ENCODE measurements at places on chromosomes 1 and 21. TPM values are rescaled to one million over a fixed set of nuclear protein-coding genes. Genes with fewer than 3 reads are reported as not detected.

DNA sequence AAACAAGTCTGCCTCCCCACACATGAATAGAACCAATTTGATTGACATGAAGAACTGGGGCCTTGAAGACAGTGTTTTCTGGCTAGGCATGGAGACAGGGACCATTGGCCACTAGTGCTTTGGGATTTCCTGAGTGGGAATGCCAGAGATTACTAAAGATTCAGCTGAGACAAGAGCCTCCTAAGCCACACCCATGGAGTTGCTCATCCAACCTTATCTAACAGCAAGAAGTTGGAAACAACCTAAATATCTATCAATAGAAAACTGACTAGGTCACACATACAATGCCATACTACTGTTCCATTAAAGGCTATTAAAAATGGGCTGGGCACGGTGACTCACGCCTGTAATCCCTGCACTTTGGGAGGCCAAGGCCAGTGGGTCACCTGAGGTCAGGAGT is 184.1 kb downstream of the ZBTB18 start:
- no peak for DNase-seq

The MMEL1 gene
- 7.6 TPM for polyA plus RNA-seq

GRCh38 chr1:26907071-26907917 is 6.5 kb downstream of the NR0B2 start:
- no peak for DNase-seq

DNA sequence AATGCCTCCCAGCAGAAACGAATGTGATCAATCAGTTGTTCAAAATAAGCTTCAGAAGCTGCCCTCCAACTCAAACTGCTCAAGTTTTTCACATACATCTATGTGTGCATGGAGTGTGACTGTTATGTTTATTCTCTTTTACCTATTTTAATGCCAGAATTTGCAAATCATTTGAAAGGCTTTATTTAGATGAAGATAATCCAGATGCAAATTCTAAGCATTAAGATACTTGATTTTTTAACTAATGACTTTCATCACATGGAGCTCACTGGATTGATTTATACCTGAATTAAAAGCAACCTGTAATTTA is 69.5 kb downstream of the PLD5 start:
- DNase-seq, result no peak

The PLD5 gene
- 0.04 TPM for polyA plus RNA-seq

DNA sequence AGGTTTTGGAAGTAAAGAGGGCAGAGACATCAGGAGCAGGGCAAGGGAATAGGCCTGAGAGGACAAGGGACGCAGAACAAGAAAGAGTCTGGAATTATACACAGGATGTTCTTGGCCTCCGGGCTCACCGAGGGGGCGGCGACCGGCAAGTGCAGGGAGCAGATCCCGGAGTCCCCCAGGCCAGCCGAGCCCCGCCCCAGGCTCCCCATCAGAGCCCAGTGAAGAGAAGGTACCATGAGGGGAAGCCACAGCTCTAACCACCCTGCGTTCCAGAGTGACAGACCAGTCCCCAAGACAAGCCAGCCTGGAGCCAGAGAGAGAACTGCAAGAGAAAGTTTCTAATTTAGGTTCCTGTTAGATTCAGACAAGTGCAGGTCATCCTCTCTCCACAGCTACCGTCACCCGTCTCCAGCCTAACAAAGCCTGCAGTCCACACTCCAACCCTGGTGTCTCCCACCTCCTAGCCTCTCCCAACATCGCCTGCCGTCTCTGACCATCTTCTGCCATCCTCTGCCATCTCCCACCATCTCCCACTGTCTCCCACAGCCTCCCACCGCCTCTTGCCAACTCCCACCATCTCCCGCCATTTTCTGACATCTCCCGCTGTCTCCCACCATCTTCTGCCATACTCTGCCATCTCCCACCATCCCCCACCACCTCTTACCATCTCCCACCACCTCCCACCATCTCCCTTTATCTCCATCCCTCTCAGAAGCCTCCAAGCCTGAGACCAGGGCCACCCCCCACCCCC is 42.5 kb downstream of the CAPN2 start:
- DNase-seq, result no peak

- DNase-seq, result no peak
These were observed 19.2 kb upstream of the EVA1B start for GRCh38 chr1:36342426-36343185.

DNA sequence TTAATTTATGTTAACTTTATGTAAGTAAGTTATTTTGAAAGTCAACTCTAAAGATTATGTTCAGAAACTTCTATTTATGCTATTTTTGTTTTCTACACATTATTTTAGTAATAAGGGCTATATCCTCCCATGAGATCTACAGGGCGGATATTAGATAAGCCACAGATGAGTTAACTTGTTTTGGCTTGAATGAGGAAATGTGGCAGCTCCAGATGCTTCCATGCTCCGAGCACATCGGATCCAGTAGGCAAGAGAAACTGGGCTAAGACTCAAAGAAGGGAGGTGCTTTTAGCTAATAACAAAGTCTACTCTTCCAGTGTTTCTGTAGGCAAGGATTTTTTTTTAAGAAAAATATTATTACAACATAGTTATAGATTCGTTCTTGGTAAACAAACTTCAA is 20.0 kb upstream of the LAMC1 start:
- DNase-seq, result no peak
